ENCODE measurements at places on chromosomes 7 and 10.

- no peak for DNase-seq
Observed at GRCh38 chr10:28631896-28632583, 45.3 kb upstream of the BAMBI start.

DNA sequence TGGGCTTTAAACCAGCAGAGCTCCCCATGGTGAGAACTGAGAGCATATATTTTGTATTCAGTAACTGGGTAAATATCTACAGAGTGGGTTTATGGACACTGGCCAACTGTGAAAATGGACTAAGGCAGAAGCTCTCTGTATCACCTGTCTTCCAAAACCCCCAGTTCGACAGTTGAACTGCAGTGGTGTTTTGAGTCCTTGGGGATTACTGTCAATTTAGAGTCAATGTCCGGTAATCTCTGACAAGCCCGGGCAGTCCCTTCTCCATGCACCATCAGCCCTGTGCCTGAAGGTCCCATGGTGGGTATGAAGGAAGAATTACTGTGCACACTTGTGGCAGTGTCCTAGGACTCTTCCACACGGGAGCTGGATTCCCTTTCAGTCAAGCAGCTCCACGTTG is 235.0 kb downstream of the CCSER2 start:
- DNase-seq = no peak

DNA sequence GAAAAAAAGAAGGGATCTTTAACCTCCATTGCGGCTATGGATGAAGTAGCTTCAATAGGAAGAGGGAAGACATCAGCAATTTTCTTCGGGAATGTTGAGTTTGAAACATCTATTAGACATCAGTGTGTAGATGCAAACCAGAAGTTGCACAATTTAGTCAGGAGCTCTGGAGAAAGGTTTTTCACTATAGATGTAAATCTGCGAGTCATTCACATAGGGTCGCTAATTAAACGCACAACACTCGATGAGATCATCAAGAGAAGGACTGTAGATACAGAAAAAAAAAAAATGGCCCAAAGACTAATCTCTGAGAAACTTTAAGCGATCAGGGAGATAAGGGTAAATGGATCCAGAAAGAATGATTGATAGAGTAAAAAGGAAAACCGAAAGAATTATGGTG is 61.7 kb upstream of the TES start:
- no peak for DNase-seq

DNA sequence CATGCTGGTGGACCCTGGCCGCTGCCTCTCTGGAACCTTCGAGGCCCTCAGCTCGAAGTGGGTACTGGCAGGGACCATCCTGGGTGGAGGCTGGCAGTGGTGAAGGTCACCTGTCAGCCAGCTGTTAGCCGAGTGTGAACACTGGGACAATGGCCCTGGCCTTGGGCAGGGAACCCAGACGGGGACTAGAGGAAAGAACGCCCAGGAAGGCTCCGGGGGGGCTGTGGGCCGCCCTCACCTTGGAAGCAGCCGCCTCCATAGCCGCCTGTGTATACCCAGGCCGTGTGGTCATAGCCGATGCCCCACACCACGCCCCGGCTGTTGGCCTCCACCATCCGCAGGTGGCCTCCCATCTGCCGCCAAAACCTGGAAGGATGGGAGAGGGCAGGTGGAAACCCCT is 17.6 kb downstream of the BHLHA15 start:
- DNase-seq = no peak

- no peak for DNase-seq
Observed at GRCh38 chr7:80014511-80014910, 120.1 kb upstream of the GNAI1 start.

DNA sequence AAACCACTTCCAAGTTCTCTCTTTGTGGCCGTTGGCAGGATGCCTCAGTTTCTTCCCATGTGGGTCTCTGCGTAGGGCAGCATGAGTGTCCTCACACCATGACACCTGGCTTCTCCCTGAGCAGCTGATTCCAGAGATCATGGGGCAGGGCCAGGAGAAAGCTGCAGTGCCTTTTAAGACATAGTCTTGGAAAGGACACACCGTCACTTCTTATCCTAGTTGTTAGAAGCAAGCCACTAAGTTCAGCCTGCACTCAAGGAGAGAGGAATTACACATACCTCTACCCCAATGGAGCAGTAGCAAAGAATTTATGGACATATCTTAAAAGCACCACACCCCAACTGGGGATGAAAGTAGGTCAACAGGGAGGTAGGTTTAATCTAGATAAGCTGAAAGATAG is 16.4 kb downstream of the NODAL start:
- DNase-seq = no peak

GRCh38 chr7:53101026-53101425 is 65.6 kb downstream of the POM121L12 start:
- DNase-seq = no peak

GRCh38 chr10:78533098-78533497 is 499.4 kb downstream of the RPS24 start:
- DNase-seq = no peak

GRCh38 chr10:1061930-1062774 is 6.0 kb downstream of the WDR37 start:
- no peak for DNase-seq

- no peak for DNase-seq
Observed at GRCh38 chr7:53035499-53036412, at the start of gene POM121L12. Gene POM121L12, plus strand, starts transcription at chr7:53035633. Its CDS starts 39 bp downstream, at chr7:53035672.

DNA sequence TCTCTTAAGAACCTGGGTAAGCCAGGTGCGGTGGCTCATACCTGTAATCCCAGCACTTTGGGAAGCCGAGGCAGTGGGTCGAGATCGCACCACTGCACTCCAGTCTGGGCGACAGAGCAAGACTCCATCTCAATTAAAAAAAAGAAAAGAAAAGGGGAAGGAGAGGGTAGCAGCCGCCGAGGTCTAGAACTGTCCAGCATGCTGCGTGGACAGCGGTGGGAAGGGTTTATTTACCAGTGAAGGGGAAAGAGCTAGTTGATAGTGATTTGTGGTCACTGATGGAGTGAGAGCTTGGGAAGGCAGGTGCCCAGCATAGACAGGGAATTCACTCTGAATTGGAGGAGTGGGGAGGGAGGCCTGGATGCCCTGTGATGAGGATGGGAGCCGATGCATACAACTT is 43.4 kb upstream of the DAGLB start:
- DNase-seq = no peak

DNA sequence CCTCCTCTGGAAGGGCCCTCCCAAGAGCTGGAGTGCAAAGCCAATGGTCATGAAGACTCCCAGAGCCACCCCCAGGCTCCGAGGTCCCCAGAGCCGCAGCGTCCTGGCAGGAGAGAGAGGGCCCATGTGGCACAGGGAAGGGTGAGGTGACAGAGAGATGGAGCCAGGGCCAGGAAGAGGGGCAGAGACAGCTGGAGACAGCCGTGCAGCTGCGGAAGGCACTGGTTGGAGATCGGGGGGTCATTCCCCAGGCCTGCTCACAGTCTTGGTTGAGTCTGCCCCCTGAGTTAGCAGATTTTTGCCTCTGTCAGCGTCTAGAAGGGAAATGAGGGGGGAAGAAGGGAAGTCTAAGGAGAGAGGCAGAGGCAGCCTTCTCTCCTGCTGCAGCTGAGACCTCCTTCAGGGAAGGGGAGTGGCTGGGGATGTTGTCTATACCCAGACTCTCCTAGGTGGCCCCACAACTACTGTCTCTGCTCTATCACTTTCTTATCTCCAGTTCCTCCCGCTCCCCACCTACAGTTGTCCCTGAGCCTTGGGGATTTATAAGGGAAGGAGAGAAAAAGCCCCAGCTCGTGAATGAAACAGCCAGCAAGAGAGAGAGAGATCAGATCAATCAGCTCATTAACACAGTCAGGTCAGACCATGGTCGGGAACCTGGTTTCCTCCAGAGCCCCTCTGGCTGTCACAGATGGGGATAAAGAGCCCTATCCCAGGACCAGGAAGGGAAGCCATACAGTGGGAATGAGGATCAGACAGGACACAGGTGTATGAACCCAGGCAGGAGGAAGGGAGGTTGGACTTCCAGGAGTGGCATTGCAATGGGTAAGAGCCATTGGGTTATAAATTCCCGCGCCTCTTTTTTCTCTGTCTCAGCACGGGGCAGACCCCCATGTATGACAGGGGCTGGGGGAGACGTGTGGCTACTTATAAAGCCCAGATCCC is 1.2 kb downstream of the GAL3ST4 start:
- DNase-seq = no peak

DNA sequence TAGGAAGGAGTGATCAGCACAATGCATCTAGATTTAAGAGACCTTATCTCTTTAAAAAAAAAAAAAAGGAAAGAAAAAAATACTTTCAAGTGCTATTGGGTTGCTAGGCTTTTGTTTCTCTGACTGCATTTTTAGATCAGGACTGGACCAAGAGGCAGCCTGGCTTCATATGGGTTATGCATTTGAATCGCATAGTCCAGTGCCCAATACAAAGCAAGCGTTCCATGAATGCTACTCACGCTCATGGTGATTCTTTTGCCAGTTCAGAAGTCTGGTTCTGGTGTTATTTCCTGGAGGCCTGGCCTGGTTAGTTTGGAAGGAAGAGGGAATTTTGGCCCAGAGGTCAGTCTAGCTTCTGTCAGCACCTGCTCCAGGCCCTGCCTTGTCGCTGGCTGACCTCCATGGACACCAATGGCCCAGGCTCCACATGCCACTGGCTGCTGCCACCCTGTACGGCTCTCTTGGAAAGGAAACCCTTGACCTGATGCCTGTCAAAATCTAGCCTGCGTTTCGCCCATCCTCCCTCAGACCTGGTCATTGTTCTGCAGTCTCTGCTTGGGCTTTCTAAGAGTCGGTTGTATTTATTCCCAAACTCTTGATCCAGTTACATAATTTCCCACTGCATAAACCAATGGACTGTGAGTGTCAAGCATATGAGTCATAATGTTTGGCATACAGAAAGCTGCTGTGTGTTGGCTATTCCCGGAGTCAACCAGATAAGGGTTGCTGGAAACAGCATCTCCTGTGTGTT is 74.3 kb upstream of the MKX start:
- no peak for DNase-seq

- no peak for DNase-seq
Observed at GRCh38 chr10:131795761-131796160, 105.0 kb upstream of the PPP2R2D start.

DNA sequence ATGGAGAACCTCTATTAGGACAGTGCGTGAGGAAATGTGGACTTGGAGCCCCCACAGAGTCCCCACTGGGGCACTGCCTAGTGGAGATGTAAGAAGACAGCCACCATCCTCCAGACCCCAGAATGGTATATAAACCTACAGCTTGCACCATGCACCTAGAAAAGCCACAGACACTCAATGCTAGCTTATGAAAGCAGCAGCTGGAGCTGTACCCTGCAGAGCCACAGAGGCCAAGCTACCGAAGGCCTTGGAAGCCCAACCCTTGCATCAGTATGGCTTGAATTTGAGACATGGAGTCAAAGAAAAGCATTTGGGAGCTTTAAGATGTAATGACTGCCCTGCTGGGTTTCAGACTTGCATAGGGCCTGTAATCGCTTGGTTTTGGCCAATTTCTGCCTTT is 361.3 kb downstream of the ZNF248 start:
- DNase-seq = no peak
